ENCODE measurements at places on chromosomes 16 and 17.

DNA sequence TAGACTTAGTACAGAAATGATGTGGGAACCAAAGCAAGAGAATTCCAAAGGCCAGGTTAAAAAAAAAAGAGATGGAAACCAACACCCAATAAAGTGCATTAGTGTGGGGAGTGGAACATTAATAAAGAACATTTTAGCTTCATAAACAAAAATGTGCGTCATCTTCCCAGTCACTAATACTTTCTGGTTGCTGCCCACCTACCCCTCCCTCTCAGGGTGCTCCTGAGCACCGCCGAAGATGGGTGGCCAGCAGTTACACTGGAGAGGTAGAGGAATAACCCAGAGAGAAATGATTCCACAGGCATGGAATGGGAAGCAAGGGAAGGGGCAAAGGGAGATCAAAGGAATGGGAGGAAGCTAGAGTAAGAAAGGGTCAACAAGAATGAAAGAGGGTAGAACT is 6.0 kb upstream of the CHD3 start:
- H3K4me1 ChIP-seq: peaks cover 11% of the 10 kb centered on the region
- no peak for DNase-seq
- no peak overlapping the region for H3K27ac ChIP-seq
- no peaks in the 10 kb centered on the region for H3K27me3 ChIP-seq

- no peak for DNase-seq
- H3K4me1 ChIP-seq: no peaks in the 10 kb centered on the region
- no peak overlapping the region for H3K27ac ChIP-seq
- H3K4me3 ChIP-seq: no peak overlapping the region
These were observed 24.8 kb upstream of the ALOX15 start for GRCh38 chr17:4666296-4666695.

- peaks cover 11% of the 10 kb centered on the region for H3K4me1 ChIP-seq
- H3K4me3 ChIP-seq: no peak overlapping the region
- DNase-seq: no peak
- H3K36me3 ChIP-seq: no peaks in the 10 kb centered on the region
These were observed 9.9 kb downstream of the CRYM start for GRCh38 chr16:21268236-21268635.

DNA sequence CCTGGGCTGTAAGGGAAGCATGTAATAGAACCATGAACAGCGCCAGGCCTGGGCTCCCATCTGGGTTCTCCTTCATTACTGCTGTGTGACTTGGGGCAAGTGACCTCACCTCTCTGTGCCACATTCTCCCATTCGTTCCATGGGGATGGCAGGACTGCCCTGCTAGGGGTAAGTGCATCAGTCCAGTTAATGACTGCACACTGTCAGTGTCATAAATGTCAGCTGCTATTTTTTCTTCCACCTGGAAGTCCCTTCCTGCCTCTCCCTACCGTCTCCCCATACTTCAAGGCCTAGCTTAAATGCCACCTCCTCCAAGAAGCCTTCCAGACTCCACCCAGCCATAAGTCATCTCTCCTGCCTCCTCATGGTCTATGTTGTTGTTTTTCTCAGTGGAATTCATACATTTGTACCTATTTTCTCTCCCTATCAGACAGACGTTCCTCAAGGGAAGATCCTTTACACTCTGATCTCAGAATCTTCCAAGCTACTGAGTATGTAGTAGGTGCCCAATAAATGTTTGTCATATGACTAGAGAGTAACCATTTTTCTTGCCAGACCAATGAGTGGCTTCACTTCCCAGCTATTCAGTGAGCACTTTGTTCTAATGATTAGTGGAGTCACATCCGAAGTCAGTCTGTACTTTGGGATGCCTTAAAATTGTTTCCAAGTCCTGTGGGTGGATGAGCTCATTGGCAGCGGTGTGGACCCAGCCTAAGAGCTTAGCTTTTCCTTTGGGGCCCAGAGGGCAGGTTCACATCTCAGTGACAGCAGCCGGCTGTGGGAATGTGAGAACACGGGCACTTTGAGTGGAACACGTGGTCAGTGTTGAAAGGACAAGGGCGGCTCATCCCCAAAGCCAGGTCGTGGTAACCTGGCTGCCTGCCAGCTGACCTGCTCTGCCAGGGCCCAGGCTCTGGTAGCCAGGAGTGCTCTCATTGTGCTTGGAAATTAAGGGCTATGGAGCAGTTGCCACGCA is 147.5 kb upstream of the GSE1 start:
- no peaks in the 10 kb centered on the region for H3K36me3 ChIP-seq
- peaks cover 33% of the 10 kb centered on the region for H3K27me3 ChIP-seq
- no peak for DNase-seq
- peaks cover 25% of the 10 kb centered on the region for H3K4me1 ChIP-seq
- H3K27ac ChIP-seq: no peak overlapping the region

DNA sequence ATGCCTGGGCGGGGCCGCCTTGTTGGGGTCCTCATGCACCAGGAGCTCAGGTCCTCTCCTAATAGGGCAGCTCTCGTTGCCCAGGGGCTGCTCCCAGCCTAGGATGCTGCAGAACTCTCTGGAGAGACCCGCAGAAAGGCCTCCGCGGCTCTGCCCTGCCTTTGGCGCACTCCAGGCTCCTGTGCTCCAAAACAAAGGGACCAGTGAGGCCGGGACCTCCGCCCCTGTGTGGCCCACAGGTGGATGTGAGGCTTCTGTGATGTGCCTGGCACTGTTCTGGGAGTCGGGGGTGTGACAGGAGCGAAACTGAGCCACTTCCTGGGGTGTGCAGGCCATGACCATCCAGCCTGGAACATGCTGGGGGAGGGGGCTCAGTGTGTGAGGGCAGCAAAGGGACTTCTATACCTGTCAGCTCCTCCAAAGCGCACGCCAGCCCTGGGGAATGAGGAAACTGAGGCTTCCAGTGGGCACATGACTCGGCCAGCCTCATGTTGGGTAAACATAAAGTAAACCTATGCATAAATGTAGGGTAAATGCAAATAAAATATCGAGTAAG is 153.2 kb downstream of the IRF8 start:
- H3K27me3 ChIP-seq: peaks cover 30% of the 10 kb centered on the region
- DNase-seq: no peak
- H3K4me1 ChIP-seq: peaks cover 3% of the 10 kb centered on the region
- no peak overlapping the region for H3K27ac ChIP-seq

GRCh38 chr16:23679274-23679985 is 741 bp downstream of the PLK1 start:
- DNase-seq: peak; percentile 11
- peaks cover 14% of the 10 kb centered on the region for H3K4me1 ChIP-seq
- H3K36me3 ChIP-seq: peaks cover 66% of the 10 kb centered on the region
- H3K27me3 ChIP-seq: no peaks in the 10 kb centered on the region
- H3K27ac ChIP-seq: no peak overlapping the region
- peak overlapping the region; percentile 94 for H3K4me3 ChIP-seq

DNA sequence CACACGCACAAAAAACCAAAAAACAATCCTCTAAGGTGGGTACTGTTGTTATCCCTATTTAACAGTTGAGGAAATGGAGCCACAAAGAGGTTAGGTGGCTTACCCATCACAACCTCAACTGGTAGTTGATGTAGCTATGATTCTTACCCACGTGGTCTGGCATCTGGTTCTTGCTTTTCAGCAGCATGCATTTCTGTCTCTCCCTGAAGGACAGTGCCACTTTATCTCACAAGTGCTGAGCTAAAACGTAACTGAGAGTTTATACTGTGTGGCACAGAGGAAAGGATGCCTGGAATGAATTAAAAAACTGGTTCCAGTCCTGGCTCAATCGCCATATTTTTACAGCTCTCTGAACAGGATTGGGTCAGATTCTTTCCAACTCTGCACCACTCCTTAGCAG is 1.9 kb upstream of the CORO6 start:
- no peak overlapping the region for H3K27ac ChIP-seq
- peaks cover 16% of the 10 kb centered on the region for H3K27me3 ChIP-seq
- no peak overlapping the region for H3K4me3 ChIP-seq
- peaks cover 10% of the 10 kb centered on the region for H3K4me1 ChIP-seq
- no peak for DNase-seq

DNA sequence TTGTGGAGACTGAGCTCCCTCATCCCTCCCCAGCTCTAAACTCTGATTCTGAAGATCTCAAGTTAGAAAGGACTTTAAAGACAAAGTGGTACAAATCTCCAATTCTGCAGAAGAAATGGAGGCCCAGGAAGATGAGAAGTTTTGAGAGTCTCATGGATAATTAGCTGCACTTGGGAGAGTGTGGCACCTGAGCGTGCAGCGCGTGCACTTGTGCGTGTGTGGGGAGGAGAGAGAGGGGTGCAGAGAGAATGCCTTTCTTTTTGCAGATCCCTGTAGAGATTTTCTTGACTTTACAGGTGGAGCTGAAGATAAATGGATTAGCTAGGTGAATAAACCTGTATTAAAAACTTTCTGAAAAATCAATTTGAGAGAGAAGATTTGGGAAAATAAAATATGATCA is 14.8 kb upstream of the AKTIP start:
- H3K36me3 ChIP-seq: no peaks in the 10 kb centered on the region
- no peak overlapping the region for H3K27ac ChIP-seq
- no peaks in the 10 kb centered on the region for H3K27me3 ChIP-seq
- no peak overlapping the region for H3K4me3 ChIP-seq
- H3K4me1 ChIP-seq: peaks cover 2% of the 10 kb centered on the region

Measured in neuronal stem cell (in vitro differentiated cells).